ENCODE measurements at places on chromosomes 5 and 9. TPM values are rescaled to one million over a fixed set of nuclear protein-coding genes. Genes with fewer than 3 reads are reported as not detected.

Gene AK8
- total RNA-seq: 0.83 TPM

Gene ZDHHC11
- total RNA-seq: 15.9 TPM

Gene LMX1B
- total RNA-seq: 1.3 TPM

Gene DMRT1
- 0.06 TPM for total RNA-seq

Gene FBP2
- not detected for total RNA-seq

Gene SLC31A1
- total RNA-seq: 21.9 TPM

Gene MCC
- 0.19 TPM for total RNA-seq

Gene CHSY3
- total RNA-seq: 0.16 TPM

Gene MZB1
- not detected for total RNA-seq

Gene G3BP1
- total RNA-seq: 130 TPM

Gene ENG
- total RNA-seq: 0.13 TPM

Gene CDH9
- not detected for total RNA-seq

Gene PTGR1
- 336 TPM for total RNA-seq

Gene FOXD4L3
- total RNA-seq: not detected

Gene GFRA3
- not detected for total RNA-seq

Gene ARL14EPL
- 0.35 TPM for total RNA-seq

Gene CDX1
- not detected for total RNA-seq

Gene FAM153A
- total RNA-seq: not detected

Gene RASEF
- total RNA-seq: 5.7 TPM

Gene NRG2
- 1.6 TPM for total RNA-seq

Gene SV2C
- total RNA-seq: not detected

Gene PCDHB12
- total RNA-seq: not detected

Gene HSD17B3
- total RNA-seq: not detected

Gene C1QTNF2
- total RNA-seq: 0.16 TPM

Gene ROPN1L
- total RNA-seq: 2.3 TPM

Gene SLC46A2
- not detected for total RNA-seq
